ENCODE measurements at places on chromosomes 7 and 10.

DNA sequence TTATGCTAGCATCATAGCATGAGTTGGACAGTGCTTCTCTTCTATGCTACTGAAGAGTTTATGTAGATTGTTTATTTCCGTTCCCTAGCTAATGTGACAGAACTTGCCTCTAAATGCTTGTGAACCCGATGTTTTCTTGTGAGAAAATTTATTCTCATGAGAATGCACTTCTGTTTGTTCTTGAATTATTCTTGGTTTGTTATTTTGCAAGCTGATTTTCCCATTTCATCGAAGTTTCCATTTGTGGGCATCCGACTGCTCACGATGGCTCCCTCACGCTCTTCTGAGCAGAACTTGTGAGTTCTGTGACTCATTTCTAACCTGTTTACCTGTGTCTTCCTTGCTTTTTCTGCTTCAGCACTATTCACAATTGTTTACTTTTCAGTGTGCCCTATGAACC, 59.9 kb downstream of the WDFY4 start:
- no peak for DNase-seq

DNA sequence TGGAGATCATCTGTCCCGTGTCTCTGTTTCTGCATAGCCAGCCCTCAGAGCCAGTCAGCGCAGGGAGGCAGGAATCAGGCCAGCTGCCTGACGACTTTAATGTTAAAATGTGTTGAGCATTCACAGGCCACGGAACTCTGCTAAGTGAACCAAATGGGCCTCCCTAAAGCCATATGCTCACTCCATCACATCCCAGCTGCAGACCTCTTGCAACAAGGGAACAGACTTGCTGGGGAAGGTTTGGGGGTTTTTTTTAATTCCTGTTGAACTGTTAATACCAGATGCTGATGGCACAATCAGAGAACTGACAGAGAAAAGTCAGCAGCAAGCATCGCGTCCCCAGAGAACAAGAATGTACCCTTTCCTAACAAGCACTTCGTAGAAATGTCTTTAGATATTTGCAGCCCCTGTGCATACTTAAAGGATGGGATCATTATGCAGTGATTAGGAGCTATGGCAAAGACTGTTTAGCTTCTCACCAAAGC, 900.4 kb upstream of the AUTS2 start:
- no peak for DNase-seq

DNA sequence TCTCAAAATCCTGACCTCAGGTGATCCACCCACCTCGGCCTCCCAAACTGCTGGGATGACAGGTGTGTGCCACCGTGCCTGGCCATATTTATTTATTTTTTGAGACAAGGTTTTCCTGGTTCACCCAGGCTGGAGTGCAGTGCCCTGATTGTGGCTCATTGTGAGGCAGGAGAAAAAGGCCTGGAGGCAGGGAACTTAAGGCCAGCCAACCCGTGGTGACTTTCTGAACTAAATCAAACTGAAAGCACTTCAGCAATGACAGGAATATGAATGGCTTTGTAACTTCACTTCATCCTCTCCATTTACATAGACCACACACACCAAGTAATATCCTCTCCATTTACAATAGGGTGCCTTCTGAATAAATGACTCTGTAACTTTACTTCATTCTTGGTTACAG, 124.4 kb downstream of the CCDC3 start:
- no peak for DNase-seq

- DNase-seq: no peak
Observed at GRCh38 chr10:76892766-76893479, 744.7 kb downstream of the KCNMA1 start.

DNA sequence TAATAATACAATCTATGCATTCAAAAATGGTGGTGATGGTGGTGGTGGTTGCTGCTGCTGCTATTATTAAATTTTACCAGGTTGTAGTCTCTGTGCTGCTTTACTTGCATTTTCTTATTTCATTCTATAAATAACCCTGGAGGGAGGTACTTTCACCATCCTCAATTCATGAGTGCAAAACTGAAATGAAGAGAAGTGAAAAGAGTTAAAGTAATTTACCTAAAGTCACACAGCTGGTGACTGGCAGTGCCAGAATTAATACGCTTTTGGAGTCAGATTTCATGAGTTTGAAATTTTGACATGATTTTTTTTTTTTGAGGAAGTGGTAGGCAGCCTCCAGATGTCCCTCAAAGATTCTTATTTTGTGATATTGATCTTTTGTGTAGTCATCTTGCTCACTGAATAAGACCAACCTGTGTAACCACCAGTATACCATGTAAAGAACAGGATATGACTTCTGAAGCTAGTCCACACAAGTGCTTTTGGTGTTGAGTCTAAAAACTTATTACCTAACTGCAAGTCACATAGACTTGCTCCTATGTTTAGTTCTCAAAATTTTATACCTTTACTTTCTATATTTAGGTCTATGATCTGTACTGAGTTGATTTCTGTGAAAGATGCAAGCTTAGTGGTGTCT, 218.8 kb downstream of the ZWINT start:
- DNase-seq: no peak

GRCh38 chr7:49822856-49823255, 49.4 kb downstream of the VWC2 start:
- DNase-seq: no peak

- DNase-seq: no peak
Observed at GRCh38 chr10:71546220-71546619, 149.5 kb downstream of the CDH23 start.

GRCh38 chr10:102468683-102469082, 17.3 kb upstream of the C10orf95 start:
- DNase-seq: no peak

GRCh38 chr7:66505531-66506451, 122.9 kb upstream of the KCTD7 start:
- no peak for DNase-seq

DNA sequence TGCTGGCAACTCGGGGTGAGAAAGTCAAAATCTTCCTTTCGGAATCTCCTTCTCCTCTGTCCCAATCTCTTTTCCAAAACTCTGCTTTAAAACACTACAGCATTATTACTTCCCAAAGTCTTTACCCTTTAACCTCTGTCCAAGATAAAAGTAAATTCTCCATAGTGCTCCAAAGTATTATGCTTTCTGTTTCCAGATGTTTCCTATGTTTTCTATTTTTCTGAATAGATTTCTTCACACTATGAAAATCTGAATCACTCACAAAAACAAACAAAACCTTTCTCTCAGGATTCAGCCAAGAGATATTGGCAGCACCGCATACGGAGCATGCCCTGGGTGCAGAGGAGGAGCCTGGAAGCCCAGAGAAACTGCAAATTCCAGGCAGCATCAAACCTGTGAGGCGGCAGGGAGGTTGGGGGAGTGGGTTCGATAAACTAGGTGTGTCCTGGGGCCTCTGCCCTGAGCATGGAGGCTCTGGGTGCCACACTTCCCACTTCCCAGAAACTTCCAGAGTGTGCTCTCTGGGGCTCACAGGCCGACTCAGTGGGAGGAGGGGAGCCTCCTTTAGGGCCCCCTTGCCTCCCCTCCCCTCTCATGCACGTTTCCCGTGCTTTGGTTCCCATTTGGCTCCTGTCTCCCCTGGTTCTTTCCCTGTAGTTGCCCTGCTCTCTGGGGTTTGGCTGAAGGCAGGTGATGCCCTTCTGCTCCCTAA, 35.6 kb downstream of the VIPR2 start:
- DNase-seq: no peak

DNA sequence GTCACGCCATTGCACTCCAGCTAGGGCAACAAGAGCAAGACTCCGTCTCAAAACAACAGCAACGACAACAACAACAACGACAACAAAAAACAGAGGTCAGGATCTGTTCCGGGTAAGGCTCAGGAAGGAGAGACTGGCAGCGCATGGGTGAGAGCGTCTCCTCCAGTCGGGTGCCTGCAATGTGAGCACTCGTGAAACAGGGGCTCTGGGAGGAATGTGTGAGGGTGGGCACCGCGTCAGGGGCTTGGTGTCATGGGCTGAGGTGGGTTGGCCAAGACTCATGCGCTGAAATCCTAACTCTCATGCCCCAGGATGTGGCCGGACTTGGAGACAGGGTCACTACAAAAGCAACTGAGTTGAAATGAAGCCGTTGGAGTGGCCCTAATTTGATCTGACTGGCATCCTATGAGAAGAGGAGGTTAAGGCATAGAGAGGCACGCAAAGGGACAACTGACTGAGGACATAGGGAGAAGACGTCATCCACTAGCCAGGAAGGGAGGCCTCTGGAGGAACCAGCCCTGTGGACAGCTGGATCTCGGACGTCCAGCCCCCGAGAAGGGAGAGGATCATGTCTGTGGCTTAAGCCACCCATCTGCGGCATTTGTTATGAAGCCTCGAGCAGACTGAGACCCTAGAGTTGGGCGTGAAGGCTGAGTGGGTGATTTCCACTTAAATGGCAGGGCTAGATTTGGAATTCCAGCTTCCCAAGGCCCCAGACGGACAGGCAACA, 241.5 kb upstream of the PITRM1 start:
- no peak for DNase-seq

GRCh38 chr7:150379441-150380379, 580 bp downstream of the ZNF775 start:
- no peak for DNase-seq

- peak; percentile 3 for DNase-seq
Observed at GRCh38 chr10:70756700-70757360, 28.3 kb downstream of the TBATA start.

DNA sequence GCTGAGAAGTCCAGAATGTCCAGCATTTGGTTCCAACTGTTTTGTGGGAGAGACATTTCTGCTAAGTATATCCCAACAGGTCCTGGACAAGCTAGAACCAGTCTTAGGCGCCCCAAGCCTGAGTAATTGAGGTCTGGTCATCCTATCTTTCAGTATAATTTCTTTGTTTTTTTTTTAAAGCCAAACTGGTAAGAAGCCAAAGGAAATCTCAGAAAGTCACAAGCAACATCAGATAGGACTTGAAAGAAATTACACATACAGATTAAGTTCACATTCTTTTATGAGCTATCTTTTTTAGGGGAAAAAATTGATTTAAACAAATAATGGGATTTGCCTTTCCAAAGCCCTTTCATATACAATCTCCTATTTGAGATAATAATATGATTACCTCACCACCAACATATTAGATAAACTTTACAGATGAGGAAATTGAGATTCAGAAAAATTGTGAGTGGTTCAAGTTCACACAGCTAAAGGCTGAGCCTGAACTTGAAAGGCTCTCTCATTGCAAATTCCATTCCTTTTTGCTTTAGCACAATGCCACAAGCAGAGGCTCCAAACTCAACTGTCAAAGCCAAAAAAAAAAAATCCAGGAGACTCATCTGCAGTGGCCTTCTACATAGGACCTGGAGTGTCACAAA, 15.0 kb downstream of the PDLIM1 start:
- no peak for DNase-seq

- DNase-seq: no peak
Observed at GRCh38 chr7:37853468-37853867, 5.1 kb downstream of the NME8 start.

DNA sequence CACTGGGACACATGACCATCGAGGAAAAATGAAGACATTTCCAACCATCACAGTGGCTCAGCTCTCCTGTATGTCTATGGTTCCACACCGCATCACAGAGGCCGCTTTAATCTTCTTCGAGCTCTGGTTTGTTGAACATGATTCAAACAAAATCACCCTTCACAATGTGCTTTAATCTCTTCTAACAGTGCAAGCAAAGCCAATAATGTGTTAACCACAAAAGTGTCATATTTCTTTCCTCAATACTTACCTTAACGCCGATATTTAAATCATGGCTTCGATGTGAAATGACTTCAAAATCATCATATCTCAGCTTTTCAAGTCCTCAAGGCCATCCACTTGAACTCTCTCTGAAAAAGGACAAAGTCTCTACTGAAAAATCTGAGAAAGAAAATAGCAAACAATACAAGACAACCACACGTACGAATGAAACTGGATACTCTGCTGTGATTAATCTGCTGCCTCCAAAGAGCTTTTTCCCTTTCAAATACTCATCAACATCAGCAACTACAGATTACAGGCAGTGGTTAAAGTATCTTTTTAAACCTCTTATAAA, 23.0 kb upstream of the SVIL start:
- peak; percentile 14 for DNase-seq

DNA sequence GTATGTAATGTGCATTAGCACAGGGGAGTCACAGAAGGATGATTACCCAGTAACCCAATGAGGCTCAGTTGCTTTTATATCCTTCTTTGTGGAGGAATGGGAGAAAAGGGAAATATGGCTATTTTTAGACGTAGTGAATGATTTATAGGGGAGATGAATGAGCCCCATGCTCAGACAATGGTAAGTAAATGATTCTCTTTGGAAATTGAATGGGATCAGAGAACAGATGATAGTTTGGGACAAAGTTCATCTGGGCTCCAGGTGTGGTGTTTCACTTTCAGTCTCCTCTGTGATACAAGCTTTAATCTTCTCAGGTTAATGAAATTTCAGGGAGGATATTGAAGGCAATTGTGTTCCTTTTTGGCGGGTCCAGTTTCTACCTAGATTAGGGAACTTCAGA, 63.0 kb upstream of the MPP7 start:
- DNase-seq: no peak

DNA sequence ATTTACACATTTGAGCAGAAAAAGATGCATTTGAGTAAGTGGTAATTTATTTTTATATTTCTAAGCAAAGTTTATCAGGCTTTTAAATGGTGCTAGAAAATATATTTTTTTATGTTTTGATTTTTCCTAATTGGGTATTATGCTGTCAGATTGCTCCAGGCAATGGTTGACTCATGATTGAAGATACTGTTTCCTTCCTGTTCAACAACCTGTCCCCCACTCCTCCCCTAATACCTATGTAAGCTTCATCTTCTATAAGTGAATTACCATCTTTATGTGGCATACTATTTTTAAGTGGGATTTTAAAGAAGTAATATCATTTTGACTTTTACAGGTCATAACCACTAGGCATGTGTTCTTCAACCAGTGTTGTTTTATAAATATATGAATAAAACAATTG, 21.4 kb downstream of the TSPAN13 start:
- DNase-seq: no peak

DNA sequence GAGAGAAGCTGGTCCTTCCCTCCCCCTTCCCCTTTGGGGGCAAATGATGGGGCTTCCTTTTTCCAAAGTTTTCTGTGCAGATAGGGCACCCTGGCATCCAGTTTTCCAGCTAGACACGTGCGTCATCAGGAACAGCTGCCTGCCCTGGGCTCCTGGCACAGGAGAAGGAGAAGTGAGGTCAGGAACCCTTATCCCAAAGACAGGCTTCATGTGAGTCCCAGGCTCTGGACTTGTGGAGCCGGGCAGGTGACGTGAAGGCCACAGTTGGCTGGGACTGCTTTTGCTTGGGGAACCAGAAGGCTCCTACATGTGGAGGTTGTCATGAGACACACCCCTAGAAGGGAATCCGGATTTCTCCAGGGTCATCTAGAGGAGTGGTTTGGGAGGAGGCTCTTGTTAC, 66.5 kb downstream of the RBM20 start:
- no peak for DNase-seq

GRCh38 chr7:139650429-139651100, 127.1 kb downstream of the CLEC2L start:
- DNase-seq: no peak
